ENCODE measurements at places on chromosomes 2 and 18. TPM values are rescaled to one million over a fixed set of nuclear protein-coding genes. Genes with fewer than 3 reads are reported as not detected.

The CHRND gene
- not detected for total RNA-seq

The LRP1B gene
- 1.2 TPM for total RNA-seq

The MAP2 gene
- 22.4 TPM for total RNA-seq

The STARD6 gene
- not detected for total RNA-seq

The ING5 gene
- total RNA-seq: 33.4 TPM

The MOCOS gene
- 10.2 TPM for total RNA-seq

The TMEM198 gene
- total RNA-seq: 2.1 TPM

The ESPNL gene
- 0.44 TPM for total RNA-seq

The RRM2 gene
- total RNA-seq: not detected

The C2orf74 gene
- total RNA-seq: 8.4 TPM

The GPR39 gene
- 1.8 TPM for total RNA-seq

The PPP1R1C gene
- total RNA-seq: 3.9 TPM

The PDE1A gene
- total RNA-seq: 47.3 TPM

The OR6B2 gene
- 5.7 TPM for total RNA-seq

The UGT1A3 gene
- total RNA-seq: not detected

- DNase-seq: no peak
These were observed 15.8 kb upstream of the RTTN start for GRCh38 chr18:70221156-70221914.

DNA sequence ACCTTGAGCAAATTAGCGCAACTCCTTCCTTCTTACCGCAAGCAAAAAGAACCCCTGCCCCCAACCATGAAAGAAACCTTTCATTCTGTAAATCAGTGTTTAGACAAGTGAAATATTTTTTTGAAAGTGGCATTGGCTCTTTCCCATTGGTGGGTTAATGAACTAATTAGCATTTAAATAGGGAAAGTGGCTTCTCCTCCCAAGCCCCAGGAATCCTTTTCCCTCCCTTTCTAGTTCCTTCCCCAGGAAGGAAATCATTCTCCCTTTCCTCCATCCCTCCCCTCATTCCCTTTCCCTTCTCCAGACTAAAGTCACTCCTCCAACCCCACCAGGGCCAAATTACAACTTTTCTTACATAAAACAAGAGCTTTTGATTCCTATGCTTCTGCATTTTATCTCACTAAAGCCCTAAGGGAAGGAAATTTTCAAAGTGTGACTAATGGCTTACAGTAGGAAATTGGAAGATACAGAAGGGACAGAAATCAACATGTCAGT lies 22.9 kb upstream of the TYMS start:
- DNase-seq: no peak

- no peak for DNase-seq
These were observed 12.2 kb upstream of the ORC2 start for GRCh38 chr2:200975672-200976071.

GRCh38 chr2:127593228-127594115 lies 52.5 kb upstream of the GPR17 start:
- DNase-seq: no peak

DNA sequence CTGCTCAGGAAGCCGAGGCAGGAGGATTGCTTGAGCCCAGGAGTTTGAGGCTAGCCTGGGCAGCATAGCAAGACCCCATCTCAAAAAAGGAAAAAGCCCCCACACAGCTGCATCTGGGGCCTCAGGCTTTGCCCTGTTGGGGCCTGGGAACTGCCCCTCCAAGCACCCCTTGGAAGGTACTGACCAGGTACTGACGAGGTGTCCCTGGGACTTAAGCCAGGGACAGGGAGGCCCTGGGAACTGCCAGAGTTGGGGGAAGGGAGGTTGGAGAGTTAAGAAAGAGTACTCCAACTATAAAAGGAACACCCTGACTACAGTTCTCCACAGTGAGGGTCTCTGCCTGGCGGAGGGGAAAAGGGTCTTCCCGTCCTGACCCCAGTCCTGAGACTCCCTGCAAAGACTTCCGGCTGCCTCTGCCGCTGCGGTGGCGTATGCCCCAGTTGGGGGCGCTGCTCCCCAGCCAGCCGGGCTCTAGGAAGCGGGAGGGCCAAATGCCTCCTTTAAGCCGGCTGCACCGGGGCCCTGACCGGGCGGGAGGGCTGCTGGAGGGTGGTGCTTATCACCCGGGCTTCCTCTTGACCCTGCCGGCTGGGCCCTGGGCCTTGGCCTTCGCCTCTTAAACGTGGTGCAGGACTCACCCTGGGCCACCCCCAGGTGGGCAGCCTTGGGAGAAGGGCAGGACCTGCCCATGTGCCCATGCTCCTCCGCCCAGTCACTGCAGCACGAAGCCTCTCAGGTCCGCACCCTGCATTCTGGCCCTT lies 12.8 kb downstream of the SLC30A3 start:
- no peak for DNase-seq

DNA sequence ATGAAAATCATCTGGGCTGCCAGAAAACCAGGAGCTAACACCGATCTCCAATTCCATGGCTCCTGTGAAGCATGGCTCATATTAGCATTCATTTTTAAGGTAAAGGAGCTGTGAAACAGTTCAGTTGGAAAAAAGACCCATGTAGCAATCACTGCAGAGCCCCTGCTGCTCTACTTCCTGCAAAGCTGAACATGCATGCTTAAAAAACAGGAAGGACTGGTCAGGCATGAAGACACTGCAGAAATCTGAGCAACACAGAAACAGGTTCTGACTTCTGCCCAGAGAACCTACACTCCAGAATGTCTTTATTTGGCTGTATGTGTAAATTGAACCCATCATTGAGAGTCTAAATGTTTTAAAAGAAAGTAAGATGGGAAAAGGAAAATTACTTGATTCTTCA lies 950.6 kb downstream of the DCDC2C start:
- DNase-seq: no peak

DNA sequence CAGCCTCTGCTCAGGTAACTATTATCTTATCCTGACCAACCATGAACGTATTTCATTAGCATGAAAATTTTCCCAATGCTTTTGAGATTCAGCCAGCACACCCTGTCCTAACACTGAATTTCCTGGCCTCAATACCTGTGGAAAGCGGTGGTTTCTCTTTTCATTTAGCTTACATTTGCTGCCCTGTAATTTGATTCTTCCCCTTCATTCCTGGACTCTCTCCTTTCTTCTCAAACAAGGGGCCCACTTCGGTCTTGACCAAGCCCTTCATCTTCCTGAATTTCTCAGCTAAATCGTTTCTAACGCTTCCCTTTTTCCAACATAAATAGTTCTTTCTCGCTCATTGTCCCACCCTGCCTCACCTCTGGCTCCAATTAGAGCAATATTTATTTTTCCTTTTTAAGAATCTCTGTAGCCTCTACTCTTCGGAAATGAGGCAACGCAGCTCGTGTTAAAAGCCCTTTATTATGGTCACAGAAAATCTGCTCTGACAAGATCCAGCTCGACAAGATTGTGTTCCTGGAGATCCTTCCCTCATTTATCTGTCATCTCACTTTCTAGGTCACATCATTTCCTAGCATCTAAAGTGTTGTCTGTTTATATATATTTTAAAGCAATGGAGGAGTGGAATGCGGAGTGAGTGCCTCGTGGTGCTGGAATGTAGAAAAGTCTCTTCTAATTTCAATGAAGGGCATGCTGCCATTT lies 49.5 kb upstream of the BCL11A start:
- DNase-seq: no peak

- no peak for DNase-seq
These were observed 35.9 kb downstream of the ZNF385B start for GRCh38 chr2:179825494-179825893.

GRCh38 chr2:203853271-203853670 lies 14.3 kb upstream of the CTLA4 start:
- DNase-seq: no peak

DNA sequence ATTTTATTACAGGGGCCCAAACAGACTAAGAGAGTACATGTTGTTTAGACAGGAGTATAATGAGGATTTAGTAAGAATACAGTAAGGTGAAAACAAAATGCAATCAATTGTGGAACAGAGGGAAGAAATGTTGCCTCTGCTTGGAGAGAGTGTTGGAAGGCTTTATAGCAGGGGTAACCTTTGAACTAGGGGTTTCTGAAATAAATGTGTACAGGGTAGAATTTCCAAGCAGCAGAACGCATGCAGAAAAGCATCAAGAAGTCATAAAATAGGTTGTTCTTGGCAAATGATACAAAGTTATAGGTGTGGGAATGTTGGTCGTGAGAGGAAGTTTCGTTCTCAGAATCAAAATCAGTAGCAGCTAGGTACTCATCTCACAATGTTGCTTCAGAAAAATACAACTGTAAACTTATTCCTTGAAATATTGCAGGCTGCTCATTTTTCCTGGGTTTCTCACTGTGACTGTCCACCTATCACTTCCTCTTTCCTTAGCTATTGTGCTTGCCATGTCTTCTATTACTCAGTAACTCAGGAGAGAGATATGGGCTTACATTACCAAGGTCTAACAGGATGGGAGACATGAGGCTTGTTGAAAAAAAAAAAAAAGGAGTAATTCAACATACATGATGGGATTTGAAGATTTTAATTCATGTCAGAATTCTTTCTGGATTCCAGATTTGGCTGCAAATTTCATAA lies 17.1 kb upstream of the HNMT start:
- no peak for DNase-seq

DNA sequence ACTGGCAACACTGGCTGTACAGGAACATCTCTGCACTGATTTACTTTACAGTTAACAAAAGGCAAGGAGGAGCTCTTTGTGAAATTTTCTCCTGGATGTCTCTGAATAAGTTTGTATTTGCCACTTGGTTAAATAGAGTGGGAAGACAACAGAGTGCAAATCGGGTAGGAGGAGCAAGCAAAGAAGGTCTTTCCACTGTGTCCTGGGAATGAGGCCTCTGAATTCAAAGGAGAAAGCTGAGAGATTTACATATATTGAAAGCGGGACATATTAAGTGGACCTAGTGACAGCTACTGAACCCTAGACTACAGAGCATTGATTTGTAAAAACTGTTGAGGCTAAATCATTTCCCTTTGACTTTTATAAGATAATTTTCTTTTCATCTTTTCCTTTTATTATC lies 117.4 kb upstream of the CHRNA1 start:
- no peak for DNase-seq

GRCh38 chr2:238895891-238896600 lies 48.2 kb downstream of the TWIST2 start:
- DNase-seq: peak; percentile 50

DNA sequence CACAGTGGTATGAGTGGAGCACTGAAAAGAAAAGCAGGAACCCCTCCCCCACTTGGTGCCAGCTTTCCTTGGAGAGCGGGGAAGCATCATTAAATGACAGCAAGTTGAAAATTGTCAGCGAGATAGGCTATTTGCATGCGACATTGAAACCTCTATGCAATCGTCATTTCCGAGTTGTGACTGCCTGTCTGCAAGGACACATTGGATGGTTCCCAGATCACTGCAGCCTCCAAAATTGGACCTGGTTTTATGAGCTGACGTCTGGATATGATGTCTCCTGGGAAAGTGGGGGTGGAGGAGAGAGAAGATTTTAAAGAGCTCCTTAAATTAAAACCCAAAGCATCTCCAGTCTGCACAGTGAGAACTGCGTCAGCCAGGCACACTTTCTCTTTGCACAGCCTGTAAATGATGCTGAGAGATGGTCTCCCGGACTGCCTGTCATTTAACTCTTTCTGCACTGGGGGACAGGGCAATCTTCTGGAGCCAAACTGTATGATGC lies 57.8 kb upstream of the KIF5C start:
- DNase-seq: no peak

- DNase-seq: no peak
These were observed 66.2 kb downstream of the REEP1 start for GRCh38 chr2:86271248-86271647.

GRCh38 chr2:187878112-187878511 lies 323.9 kb upstream of the TFPI start:
- no peak for DNase-seq

GRCh38 chr2:135741395-135742324 lies at the start of gene UBXN4:
Gene UBXN4 (plus strand): TSS chr2:135741855. CDS start chr2:135741930, 75 bp downstream.
- peak; percentile 91 for DNase-seq

DNA sequence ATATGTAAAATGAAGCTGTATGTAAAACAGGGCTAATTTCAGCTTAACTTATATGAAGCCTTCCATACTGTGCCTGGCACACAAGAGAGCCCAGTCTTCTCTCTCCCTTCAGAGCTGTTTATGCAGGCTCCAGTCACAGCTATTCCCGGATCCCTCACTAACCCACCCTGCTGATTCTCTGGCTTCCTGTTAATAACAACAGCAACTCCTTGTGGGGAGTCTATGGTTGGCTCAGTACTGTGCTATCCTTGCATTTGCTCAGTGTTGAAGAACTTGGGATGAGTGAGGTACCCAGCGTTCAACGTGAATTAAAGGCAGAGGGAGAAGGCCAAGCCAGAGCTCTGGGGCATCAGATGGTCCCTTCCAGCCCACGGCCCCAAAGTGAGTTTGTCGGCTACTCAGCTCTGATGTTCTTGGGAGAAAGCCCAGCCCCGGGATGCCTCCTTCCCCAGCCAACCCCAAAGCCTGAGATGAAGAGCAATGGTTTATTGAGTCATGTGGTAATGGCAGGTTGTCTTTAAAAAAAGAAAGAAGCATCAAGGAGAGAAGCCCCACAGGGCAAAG lies 43.2 kb downstream of the PSD4 start:
- DNase-seq: no peak

DNA sequence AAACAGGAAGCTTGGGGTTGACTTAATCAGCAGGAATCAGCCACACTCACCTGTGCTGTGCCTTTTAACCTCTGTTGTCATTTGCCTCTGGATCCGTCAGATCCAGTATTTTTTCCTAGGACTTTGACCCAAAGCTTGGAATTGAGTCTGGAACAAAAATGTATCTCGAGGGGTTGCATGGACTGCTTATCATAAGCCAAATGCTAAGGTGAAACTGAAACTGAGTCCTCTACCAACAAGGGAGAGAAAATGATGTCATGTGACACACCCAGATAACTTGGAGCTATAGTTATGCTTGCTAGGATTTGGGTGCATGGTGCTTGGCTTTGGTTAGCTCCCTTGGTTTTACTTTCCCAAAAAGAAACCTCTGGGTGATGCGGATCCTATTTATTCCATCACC lies 2158.6 kb upstream of the PIK3C3 start:
- DNase-seq: no peak

All from tibial nerve (tissue), 4 donors.